BJ (cell line): ENCODE measurements at places on chromosomes 7 and 10.

- DNase-seq, result no peak
Observed at GRCh38 chr7:27992097-27992496, 188.5 kb downstream of the JAZF1 start.

DNA sequence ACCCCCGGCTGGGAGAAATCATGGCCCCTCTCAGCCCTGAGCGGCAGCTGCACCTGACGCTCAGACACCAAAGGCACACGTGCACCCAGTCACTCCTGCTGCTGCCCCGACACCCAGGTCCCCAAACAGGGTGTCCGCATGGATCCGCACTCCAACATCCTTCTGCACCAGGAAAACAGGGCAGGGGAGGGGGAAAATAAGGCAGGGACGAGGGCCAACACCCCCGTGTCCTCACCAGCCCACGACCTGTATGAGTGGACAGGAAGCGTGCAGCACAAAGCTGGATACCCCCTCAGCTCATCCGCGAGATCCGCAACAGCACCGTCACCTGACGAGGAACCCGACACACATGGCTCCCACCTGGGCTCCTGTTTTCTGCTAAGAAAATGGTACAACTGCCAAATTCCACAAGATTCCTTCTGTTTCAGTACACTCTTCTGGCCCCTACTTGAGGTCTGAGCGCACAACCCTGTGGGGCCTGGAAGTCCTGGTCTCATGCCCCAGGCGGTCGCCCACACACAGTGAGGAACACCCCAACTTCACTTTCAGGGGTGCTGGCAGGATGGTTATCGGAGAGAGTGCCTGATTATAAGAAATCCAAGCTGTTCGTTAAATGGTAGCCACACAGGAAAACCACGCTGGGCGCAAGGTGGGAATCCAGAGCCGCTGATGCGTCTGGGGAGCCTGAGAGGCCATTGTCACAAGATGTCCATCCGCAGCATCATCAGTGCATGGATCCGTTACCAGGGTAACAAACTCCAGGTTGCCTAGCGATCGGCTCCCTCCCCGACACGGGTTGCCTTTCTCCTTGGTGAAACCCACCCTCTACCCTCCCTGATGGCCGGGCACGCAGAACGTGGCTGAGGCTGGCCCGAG lies 63.6 kb downstream of the ZRANB1 start:
- no peak for DNase-seq

GRCh38 chr10:6056411-6057135 lies 5.6 kb downstream of the IL2RA start:
- DNase-seq, result no peak

DNA sequence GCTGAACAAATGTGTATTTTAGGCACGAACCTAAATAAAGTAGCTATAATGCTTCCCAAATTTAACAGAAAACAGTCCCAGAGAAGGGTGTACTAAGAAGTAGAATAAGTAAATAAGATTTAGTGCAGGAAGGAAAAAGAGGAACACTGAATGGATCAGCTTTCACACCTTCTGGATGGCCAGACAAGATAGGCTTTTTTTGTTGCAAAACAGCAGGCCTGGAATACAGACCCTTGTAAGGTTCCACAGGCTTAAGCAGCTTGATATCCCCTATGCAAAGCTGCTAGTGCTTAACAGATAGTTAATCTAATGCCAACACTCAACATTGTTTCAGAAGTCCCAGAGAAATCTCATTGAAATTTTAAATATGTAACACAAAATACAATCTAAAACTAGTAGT lies 328.1 kb upstream of the STEAP1 start:
- DNase-seq, result no peak

GRCh38 chr7:12695965-12696364 lies 8.5 kb downstream of the ARL4A start:
- DNase-seq, result no peak

- DNase-seq, result no peak
Observed at GRCh38 chr10:73485320-73485719, 10.5 kb downstream of the PPP3CB start.

- DNase-seq, result no peak
Observed at GRCh38 chr7:20653636-20654035, 38.2 kb downstream of the ABCB5 start.

DNA sequence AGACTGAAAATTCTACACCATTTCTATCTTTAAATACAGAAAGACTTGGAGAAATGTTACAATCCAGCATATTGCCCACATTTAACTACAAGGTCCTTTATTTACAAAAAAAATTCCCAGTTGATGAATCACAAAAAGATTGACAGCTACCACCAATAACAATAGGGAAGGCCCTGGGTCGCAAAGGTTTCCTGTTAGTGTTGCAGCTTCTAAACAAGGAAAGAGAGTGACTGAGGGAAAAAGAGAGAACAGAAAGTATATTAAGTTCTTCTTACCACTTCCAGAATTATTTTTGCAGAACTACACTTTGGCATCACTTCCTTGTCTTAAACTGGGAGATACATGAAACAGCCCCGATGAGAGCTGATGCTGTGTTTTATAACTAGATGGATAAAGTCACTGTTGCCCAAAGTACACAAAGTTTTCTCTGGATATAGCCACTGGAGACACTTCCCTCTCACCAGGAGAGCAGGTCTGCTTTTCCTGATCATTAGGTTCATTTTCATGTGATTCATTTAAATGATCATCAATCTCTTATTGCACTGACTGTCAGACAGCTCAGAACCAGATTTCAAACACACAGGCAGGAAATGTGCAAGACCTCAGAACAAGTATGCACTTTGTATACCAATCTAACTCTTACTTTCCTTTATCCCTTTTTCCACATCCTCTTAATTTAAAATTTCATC lies 57.0 kb downstream of the SHTN1 start:
- no peak for DNase-seq
